ENCODE measurements at places on chromosomes 3 and 15.

DNA sequence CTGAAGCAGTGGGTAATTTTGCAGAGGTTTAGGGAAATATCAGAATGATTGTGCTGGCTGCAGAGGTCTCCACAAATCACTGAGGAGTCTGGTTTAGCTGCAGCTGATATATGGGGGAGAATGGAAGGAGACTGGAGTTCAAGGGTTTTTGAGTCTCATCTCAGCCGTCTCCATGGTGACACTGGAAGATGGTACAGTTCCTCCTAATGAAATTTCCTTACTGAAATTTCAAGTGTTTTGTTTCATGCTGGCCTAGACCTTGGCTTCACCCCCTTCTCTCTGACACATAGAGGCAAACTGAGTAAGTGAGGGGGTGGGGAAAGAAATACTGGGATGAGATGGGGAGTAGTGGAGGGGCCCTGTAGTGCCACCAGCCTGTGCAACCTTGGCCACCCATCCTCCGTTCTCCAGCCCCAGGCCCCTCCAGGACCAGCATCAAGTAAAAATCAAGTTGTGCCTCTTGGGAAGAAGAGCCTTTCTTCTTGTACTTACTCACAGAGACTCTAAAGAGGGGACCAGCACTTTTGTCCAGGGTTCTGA, 17.8 kb upstream of the MORF4L1 start:
- no peak for DNase-seq

DNA sequence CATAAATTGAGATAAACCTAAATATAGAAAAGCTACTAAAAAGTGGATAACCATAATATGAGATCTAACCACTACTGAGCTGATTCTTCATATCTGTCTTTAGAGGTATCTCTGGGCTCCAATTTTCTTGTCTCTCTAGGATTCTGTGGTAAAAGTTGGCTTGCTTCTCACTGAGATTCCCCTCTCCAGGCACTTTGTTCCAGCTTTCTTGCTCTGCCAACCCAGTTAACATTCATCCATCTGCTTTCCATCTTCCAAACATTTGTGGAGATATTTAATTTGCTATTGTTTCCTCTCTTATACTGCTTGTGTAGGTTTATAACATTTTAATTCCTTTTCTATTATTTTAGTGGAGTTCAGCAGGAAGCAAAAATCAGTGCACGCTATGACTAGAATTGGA, 97.6 kb upstream of the LMCD1 start:
- DNase-seq = no peak

DNA sequence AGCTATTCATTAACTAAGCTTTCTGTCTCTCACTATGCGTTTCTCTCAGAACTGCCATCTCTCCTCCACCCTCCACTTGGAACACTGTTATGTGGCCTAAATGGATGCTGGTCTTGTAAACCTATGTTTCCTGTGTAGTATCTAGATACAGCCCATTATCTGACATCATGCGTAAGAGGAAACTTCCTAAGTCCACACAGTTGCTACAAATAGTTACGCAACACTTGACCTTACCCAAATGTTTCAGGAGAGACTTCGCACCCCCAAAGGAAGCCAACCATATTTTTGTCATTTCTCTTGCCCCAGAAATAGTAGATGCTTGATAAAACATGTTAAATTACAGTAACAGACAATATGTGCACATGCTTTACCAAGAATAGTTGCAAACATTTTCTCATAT, 87.2 kb upstream of the TPRG1 start:
- no peak for DNase-seq

GRCh38 chr3:119600732-119601131, 3.0 kb downstream of the PLA1A start:
- DNase-seq = no peak

DNA sequence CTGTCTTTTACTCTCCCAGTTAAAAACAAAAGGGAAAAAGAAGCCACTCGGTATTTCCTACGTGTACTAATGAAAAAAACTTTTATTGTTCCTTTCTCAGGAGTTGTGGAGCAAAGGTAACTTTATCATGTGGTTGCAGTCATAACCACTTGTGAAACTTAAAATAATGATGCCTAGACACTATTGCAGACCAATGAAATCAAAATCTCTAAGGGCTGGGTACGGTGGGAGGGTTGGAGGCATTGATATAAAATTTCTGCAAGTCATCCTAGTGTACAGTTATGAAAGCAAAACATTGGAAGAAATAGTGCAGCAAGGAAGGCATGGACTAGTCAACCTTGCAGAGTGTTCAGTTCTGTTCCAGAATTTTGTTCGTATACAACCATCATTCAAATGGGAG, 808.8 kb downstream of the TUSC7 start:
- no peak for DNase-seq

DNA sequence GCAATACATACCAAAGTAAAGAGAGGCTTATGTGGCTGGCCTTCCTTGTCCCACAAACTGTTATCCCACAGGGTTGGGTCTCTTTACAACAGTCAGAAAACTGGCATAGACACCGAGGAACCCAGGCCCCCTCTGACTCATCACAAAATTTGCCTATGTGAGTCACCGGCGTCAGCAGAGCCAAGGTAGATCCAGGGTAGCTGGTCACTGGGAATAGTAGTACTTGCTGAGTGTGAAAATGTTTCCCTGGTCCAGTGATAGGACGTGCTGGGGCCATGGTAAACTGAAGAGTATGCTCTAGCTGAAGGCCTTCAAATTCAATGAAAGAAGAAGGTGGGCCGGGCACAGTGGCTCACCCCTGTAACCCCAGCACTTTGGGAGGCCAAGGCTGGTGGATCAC, 27.1 kb upstream of the SKIL start:
- DNase-seq = no peak

DNA sequence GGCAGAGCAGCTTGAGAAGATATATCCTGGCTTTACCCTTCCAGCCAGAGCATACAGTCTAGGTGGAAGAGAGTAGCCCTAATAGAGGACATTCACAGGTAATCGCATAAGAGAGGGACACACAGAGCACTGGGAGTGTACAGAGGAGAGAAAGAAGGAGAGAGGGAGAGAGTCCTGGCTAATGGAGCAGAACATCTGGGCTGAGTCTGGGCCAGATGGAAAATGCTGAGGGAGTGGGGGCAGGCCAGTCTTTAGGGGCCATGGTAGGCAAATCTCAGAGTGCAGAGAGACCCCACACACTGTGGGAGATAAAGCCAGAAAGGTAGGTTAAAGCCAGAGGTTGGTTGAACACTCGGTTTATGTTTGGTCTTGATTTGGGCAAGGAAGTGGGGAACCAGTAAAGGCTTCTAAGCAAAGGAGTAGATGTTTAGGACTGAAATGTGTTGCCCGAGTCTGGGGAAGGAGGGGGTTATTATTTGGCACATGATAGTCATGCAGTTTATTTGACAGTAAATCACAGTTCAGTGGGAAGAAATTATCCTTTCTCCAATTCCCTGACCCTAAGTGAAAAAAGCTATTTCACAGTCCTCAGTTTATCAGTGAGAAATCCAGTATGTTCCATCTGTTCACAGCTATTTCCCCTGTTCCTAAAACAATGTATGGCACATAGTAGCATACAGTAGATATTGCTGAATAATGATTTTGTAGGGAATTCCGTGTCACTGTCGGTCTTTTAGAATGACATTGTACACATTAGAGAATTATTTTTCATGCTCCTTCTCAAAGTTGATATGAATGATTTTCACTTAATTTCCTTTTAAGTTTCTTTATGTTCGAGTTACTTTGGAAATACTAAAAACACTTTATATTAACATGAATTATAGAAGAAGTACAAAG, 45.7 kb downstream of the PDHB start:
- DNase-seq = no peak

GRCh38 chr3:15983693-15984092, 185.9 kb upstream of the ANKRD28 start:
- DNase-seq = no peak

DNA sequence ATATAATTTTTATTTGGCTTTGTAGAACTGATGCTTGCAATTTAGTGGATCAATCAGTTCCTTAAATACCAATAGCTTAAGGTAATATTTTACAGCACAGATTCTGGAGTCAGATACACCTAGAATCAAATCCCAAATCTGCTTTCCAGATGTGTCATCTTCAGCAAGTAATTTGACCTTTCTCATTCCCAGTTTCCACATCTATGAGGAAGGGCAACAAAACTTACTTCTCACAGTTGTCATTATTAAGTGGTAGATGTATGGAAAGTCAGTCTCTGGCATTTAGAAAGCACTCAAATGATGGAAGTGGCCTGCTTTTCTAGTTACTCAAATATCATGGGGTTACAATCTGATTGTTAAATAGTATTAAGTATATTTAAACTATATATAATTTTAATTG, 767.0 kb downstream of the CADM2 start:
- DNase-seq = no peak

GRCh38 chr3:153422314-153422713, 260.3 kb downstream of the RAP2B start:
- DNase-seq = no peak

DNA sequence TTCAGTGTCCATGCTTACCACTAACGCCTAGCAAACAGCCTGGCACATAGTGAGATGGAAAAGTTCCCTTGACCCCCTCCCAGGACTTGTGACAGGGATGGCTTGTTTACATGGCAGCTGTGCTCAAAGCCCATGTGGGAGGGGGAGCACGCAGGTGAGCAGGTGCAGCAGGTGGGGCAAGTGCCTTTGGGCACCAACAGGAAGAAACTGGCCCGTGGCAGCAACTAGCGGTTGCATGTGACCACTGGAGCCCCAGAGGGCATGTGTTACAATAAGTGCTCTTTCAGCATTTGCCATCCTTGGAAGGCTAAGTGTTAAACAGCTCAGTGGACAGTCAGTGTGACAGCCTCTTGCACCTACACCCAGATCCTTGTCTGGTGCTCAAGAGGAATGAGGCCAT, 734.6 kb downstream of the TUSC7 start:
- no peak for DNase-seq

GRCh38 chr15:34644851-34645250, 61.4 kb upstream of the GOLGA8B start:
- DNase-seq = no peak

DNA sequence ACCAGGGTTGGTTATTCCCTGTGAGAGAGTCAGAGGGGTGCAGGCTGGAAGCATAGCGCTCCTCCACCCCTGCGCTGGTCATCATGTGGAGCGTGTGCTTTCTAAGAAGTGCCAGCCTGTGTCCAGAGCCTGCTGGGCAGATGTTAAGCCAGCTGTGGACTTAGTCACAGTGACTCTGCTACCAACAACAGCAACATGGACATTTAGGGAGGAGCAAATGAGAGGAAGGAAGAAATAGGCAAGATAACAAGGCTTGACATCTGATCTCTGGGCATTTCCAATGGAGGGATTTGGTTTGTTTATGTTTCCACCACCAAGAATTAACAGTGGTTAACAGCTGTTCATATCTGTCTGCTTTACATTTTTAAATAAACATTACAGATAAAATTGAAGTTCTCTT, 36.4 kb upstream of the MYZAP start:
- no peak for DNase-seq

- no peak for DNase-seq
These were observed 166.5 kb downstream of the NSMCE3 start for GRCh38 chr15:29102911-29103823.

DNA sequence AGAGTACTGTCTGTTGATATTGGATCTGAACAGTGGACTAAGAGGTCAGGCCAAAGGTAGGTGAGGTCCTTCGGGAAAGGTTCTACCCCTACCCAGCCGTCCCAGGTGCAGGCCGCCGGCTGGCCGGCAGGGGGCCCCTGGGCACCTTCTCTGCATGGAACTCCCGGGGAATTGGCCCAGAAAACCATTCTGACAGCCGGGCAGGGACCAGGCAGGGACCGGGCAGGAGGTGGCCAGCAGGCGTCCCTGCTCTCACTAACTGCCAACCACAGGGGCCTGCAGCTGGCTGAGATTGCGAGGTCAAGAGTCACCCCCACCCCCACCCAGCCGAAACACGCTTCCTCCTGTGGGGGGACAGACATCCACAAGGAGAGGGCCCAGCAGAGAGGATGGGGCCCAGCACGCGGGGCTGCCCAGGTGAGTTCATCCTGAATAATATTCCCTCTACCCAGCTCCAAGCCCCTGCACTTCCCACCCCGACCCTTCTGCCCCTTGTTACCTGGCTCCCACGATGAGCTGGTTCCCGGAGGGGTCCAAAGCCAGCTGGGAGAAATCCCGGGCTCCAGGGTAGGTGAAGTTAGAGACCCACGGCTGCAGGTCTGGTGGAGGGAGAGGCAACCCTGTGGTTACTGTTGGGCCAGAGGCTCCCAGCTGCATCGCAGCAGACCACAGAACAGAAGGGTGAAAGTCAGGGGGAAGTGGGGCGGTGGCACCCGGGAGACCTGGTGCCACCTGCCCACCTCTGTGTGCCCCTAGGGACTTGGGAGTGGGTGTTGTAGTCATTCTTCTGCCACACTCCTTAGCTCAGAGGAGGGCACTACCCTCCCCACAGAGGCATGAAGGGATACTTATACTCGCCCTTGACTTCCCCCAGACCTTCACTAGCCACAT, 84.4 kb downstream of the SEMA5B start:
- peak; percentile 67 for DNase-seq

- DNase-seq = no peak
These were observed 12.2 kb upstream of the HES1 start for GRCh38 chr3:194123726-194124125.

DNA sequence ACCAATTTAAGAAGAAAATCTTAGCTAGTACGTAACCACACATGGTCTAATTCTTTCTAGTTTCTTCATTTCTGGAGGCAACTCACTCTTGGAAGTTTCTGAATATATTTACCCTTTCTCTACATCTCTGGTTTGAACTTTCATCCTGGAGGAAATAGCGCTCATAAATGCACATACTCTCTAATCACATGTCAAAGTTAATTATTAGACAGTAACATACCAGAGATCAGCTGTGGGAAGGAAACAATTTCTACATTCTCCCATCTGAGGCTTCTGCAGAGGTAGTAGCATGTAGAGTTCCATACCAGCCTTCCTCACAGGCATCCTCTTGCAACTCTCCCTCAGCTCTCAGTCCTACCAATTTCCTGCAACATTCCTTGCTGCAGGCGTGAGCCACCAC, 132.5 kb downstream of the RBPMS2 start:
- DNase-seq = no peak

- DNase-seq = no peak
These were observed 536.9 kb downstream of the ZIC1 start for GRCh38 chr3:147945968-147946519.

DNA sequence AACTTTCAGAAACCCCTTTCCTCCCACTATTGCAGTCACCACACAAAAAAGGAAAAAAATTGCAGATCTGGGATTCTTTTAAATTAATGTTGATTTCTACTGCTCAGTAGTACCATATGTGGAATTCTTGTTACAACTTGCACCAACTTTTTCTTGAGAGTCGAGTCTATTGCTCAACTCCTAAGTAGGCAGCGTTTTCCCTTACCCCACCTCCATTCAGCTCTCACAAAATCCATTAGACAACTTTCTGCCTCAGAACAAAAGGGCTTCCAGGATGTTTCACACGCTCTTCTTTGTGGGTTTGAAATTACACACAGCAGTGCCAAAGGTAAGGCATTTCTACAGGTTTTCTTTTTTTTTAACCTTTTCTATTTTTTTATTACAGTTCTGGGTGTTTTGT, 179.5 kb downstream of the ANXA2 start:
- DNase-seq = no peak

Data from D721Med (cell line).